ENCODE measurements at places on chromosomes 5 and 9.

DNA sequence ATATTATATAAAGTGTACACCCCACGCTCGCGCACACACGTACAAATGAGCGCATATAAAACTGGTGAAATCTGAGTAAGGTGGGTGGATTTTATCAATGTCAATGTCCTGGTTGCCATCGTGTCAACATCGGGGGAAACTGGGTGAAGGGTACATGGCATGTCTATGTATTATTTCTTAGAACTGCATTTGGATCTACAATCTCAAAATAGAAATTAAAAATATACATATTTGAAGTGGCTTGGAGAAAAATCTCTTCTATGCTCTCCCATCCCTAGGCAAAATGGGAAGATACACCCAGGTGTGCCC is 763 bp upstream of the WHRN start:
- H3K36me3 ChIP-seq = no peaks in the 10 kb centered on the region
- H3K4me1 ChIP-seq = no peaks in the 10 kb centered on the region
- H3K4me3 ChIP-seq = no peak overlapping the region
- DNase-seq = no peak
- peaks cover 19% of the 10 kb centered on the region for H3K27me3 ChIP-seq

DNA sequence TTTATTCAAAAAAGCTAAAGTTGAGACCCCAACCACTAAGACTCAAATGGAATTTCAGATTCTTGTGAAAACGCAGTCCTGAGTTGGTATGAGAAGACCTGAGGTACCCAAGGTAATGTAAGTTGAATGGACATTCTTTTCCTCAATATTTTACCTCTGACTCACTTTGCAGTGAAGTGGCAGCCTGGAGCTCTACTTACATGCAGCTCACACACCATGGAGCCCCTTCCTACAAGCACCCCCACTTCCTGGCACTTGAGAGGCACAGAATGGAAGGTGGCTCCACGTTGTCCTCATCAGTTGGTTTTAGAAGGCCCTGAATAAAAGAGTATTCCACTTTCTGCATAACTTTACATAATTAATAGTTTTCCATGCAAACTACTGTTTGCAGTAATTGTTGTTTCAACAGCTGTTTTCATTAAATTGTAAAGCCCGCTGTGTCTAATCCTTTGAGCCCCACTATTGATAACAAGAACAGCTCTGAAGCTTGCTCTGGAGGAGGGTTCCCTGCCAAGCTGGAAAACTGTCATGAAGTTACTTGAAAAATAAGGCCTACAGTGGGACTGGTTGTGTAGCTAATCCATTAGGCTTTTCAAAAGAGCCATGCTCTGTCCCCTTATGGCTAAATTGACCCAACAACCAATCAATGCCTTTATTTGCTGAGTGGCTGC is 102.2 kb upstream of the SPATA31D4 start:
- H3K4me3 ChIP-seq = no peak overlapping the region
- H3K27me3 ChIP-seq = no peaks in the 10 kb centered on the region
- no peaks in the 10 kb centered on the region for H3K36me3 ChIP-seq
- peaks cover 21% of the 10 kb centered on the region for H3K4me1 ChIP-seq

GRCh38 chr5:16066320-16066719 is 113.3 kb downstream of the MARCHF11 start:
- H3K36me3 ChIP-seq = no peaks in the 10 kb centered on the region
- DNase-seq = no peak
- no peak overlapping the region for H3K27ac ChIP-seq
- no peaks in the 10 kb centered on the region for H3K4me1 ChIP-seq

- no peak overlapping the region for H3K4me3 ChIP-seq
- no peak for DNase-seq
- no peaks in the 10 kb centered on the region for H3K36me3 ChIP-seq
- H3K4me1 ChIP-seq = no peaks in the 10 kb centered on the region
Observed at GRCh38 chr5:11443831-11444230, 460.4 kb downstream of the CTNND2 start.

DNA sequence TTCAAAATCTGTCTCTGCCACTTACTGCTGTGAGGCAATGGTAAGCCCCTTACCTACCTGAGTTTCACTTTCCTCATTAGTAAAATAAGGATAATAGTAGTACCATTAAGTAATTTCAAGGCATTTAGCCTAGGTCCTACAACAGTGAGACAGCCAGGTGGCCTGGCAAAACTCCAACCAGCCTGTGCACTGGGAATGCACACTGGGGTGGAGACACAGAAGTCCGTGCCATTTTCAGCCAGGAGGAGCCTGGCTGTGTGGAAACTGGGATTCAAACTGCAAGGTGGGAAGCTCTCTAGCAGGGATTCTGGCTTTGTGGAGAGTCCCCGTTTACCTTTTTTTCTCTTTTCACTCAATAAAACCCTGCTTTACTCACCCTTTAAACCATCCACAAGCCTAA is 630.4 kb downstream of the PRELID2 start:
- DNase-seq = no peak
- no peaks in the 10 kb centered on the region for H3K36me3 ChIP-seq
- no peaks in the 10 kb centered on the region for H3K4me1 ChIP-seq
- H3K27me3 ChIP-seq = no peaks in the 10 kb centered on the region

- H3K4me3 ChIP-seq = no peak overlapping the region
- no peak for DNase-seq
- H3K27me3 ChIP-seq = no peaks in the 10 kb centered on the region
- no peaks in the 10 kb centered on the region for H3K36me3 ChIP-seq
- no peak overlapping the region for H3K27ac ChIP-seq
Observed at GRCh38 chr9:29697011-29697410, 2123.7 kb upstream of the C9orf72 start.

DNA sequence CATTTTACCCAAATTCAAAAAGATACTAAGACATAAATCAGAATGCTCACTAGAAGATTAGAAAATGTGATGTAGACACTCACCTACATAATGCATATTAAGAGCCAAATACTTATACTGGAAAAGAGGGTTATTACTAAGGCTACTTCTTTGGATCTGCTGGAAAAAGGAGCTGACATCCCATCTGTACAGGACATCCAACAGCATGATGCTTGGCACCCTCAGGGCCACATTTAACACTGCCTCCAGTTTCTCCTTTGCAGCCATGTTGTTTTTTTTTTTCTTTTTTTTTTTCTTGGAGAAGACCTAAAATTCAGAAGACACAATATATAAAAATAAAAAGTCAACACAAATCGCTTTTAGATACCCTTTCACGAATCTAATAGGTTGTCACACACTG is 6.0 kb downstream of the RNF145 start:
- peaks cover 42% of the 10 kb centered on the region for H3K36me3 ChIP-seq
- H3K4me1 ChIP-seq = peaks cover 36% of the 10 kb centered on the region
- no peak overlapping the region for H3K4me3 ChIP-seq
- no peak overlapping the region for H3K27ac ChIP-seq
- DNase-seq = no peak
- no peaks in the 10 kb centered on the region for H3K27me3 ChIP-seq

DNA sequence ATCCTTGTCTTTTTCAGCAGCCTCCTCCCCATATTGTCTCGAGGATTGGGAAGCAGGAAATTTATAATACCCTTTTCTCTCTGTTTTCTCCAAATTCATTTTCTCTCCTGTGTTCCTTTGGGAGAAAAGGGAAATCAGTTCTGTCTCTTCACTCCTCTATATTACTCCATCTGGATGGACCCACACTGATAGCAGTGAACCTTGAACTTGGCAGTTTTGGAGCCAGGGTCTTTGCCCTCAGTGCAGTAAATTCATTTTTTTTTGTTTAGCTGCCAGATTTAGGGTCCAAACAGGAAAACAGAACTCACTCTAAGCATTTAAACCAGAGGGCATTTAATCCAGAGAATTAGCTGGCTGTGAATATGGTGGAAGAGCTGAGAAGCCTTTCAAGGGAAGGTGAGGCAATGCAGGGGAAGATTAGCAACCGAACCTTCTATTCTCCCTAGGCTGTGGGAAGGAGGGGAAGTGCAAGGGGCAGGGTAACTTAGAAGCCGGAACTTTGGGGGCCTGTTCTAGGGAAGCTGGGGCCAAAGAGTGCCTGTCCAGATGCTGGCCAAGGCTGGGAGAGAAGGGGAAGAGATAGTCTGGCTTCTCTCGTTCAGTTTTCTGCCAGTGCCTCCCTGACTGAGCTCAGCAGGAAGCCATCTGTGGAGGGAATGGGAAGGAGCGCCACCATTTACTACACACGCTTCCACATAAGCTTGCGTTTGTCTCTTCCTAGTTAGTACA is 16.3 kb upstream of the NPR2 start:
- no peak overlapping the region for H3K27ac ChIP-seq
- peaks cover 5% of the 10 kb centered on the region for H3K36me3 ChIP-seq
- H3K4me1 ChIP-seq = no peaks in the 10 kb centered on the region
- no peaks in the 10 kb centered on the region for H3K27me3 ChIP-seq
- no peak overlapping the region for H3K4me3 ChIP-seq

DNA sequence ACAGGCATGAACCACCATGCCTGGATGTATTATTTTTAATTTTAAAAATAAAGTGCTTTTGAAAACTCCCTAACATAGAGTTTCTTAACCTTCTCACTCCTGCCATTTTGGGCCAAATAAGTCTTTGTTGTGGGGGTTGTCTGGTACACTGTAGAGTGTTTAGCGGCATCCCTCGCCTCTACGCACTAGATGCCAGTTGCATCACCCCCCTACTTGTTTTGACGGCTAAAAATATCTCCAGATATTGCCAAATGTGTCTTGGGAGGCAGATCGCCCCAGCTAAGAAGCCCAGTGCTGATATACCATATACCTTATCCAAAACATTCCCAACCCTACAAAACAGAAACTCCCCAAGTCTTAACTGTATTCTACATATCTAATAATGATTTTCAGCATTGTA is 54.6 kb downstream of the SCAI start:
- no peak overlapping the region for H3K4me3 ChIP-seq
- no peaks in the 10 kb centered on the region for H3K4me1 ChIP-seq
- no peaks in the 10 kb centered on the region for H3K27me3 ChIP-seq
- DNase-seq = no peak

DNA sequence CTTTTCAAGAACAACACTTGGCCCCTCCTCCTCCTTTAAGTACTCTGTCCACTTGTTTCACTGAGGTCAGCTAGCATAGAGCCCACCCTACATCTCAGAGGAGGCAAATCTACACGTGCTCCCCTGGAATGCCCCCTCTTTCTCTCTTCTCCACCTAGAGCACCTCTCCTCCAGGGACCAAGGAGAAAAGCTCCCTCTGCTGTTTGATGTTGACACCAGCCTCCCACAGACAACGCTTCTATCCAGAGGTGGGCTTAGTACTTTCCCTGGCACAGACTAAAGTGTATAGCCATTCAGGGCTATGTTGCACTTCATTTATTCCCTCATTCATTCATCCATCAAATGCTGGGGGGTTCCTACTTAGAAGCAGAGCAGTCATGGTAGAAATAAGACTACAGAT is 68.2 kb upstream of the TAF1L start:
- no peak overlapping the region for H3K4me3 ChIP-seq
- DNase-seq = no peak
- no peaks in the 10 kb centered on the region for H3K36me3 ChIP-seq
- no peaks in the 10 kb centered on the region for H3K4me1 ChIP-seq

DNA sequence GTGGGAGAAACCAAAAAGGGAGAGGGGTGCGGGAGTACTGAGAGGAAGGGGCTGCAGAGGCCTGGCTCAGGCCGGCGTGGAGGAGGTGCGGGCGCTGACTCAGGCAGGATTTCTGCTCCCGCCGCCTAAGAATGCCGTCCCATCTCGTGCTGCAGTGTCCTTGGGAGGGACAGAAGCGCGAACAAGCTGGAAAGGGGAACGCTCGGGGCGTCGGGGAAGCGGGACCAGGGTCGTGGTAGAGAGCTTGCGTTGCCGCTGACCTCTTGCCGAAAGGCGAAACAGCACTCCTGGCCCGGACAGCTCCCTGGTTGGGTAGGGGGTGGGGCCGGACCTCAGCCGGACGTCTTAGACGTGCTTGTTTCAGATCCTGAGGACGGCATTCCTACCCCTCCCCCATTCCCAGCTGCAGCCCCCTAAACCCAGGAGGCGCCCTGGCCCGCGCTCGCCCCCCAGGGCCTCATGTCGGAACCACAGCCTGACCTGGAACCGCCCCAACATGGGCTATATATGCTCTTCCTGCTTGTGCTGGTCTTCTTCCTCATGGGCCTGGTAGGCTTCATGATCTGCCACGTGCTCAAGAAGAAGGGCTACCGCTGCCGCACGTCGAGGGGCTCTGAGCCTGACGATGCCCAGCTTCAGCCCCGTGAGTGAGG is 1.1 kb downstream of the RELL2 start:
- peaks cover 37% of the 10 kb centered on the region for H3K4me1 ChIP-seq
- DNase-seq = peak; percentile 23
- peaks cover 19% of the 10 kb centered on the region for H3K36me3 ChIP-seq
- no peaks in the 10 kb centered on the region for H3K27me3 ChIP-seq
- no peak overlapping the region for H3K27ac ChIP-seq
- peak overlapping the region; percentile 82 for H3K4me3 ChIP-seq

DNA sequence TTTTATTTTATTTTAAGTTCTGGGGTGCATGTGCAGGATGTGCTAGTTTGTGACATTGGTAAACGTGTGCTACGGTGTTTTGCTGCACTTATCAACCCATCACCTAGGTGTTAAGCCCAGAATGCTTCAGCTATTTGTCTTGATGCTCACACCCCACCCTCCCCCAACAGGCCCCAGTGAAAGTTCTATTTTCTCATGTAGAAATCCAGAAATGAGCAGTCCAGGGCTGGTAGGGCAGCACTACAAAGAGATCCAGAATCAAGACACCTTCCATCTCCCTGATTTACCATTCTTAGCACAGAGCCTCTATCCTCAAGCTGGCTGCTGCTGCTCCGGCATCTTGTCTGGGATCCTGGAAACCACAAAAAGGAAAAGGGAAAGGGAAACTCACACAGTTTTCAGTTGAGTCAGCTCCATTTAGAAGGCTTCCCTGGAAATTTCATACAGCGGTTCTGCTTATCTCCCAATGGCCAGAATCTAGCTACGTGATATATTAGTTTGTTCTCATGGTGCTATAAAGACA is 85.4 kb upstream of the SMARCA2 start:
- H3K36me3 ChIP-seq = no peaks in the 10 kb centered on the region
- H3K4me3 ChIP-seq = no peak overlapping the region
- DNase-seq = no peak
- H3K27ac ChIP-seq = no peak overlapping the region

GRCh38 chr9:567747-568305 is 273.7 kb upstream of the DMRT1 start:
- H3K4me3 ChIP-seq = no peak overlapping the region
- DNase-seq = no peak
- no peaks in the 10 kb centered on the region for H3K27me3 ChIP-seq
- H3K36me3 ChIP-seq = no peaks in the 10 kb centered on the region

DNA sequence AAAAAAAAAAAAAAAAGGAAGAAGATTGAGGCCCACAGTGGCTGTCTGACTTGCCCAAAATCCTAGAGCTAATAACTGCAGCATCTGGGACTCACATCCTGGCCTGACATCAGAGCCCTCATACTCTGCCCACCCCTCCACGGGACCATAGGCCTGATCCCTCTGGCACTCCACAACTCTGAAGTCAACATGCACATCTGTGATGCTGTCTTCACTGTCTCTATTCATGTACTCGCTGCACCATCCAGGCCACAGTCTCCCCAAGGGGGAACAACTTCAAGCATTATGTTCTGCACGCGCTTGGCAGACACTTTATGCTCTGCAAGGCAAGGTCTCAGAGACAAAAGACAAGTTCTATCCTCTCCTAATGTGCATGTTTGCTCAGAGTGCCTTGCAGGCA is 158.2 kb downstream of the SPOCK1 start:
- no peak overlapping the region for H3K4me3 ChIP-seq
- no peaks in the 10 kb centered on the region for H3K4me1 ChIP-seq
- no peak overlapping the region for H3K27ac ChIP-seq

GRCh38 chr5:63053019-63053638 is 474.5 kb downstream of the LRRC70 start:
- no peak for DNase-seq
- no peaks in the 10 kb centered on the region for H3K27me3 ChIP-seq
- H3K36me3 ChIP-seq = no peaks in the 10 kb centered on the region
- no peak overlapping the region for H3K4me3 ChIP-seq
- no peaks in the 10 kb centered on the region for H3K4me1 ChIP-seq

- no peaks in the 10 kb centered on the region for H3K27me3 ChIP-seq
- H3K4me1 ChIP-seq = peaks cover 3% of the 10 kb centered on the region
- H3K27ac ChIP-seq = no peak overlapping the region
- no peaks in the 10 kb centered on the region for H3K36me3 ChIP-seq
- H3K4me3 ChIP-seq = no peak overlapping the region
Observed at GRCh38 chr5:163193886-163194285, 243.5 kb upstream of the CCNG1 start.
